Peyer's patch (tissue), 4 donors: ENCODE measurements at places on chromosomes 12 and 14. TPM values are rescaled to one million over a fixed set of nuclear protein-coding genes. Genes with fewer than 3 reads are reported as not detected.
A peak's percentile ranks its signal among the peaks of the same experiment; 100 is the strongest.

DNA sequence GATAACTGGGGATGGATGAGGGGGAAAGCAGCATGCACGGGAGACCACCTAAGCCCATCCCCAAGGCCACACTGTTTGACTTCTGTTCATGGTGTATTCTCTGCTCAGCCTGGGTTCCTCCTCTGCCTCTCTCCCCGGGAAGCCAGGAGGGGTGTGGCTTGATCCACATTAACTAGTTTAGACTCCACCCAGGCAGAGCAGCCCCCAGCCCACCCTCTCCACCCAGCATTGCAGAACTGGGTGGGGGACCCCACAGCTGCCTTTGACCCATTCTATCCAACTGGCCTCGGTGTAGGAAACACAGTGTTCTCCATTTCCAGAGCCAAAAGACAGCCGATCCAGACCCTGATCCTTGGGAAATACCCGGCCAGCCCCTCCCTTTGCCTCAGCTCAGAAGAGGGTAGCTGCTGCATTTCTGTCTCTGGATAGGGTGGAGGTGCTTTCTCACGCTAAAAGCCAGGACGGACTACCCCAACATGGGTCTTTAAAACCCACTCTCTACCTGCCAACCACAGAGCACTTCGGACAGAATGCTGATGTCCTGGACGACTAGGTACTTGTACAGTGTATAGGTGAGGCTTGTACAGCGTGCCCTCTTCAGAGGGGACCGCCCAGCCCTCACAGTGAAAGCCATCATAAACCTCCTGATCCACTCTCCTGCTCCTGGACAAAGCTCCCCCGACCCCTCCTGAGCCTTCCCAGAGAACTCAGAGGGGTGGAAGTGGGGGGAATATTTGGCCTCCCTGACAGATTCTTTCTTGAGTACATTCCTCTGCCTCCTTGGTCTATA lies 9.4 kb downstream of the SPRYD3 start:
- DNase-seq: peak; percentile 46

The TMPRSS12 gene
- total RNA-seq: not detected

The OLR1 gene
- not detected for total RNA-seq

DNA sequence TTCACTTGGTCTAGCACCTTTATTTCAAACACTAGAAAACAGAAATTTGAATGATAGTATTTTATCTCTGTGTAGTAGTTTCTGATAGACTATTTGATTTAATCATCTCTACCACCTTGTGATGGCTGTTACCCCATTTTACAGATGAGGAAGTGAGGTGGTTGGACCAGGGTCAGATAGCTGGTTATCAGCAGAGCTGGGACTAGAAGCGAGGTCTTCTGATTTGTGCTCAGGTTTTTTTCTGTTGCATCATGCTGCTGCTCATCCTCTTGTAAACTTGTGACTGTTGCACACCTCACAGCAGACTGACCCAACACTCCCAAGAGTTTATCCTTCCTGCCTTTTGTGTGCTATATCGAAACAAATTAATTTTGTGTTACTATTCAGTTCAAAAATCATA lies 10.1 kb upstream of the MANSC4 start:
- no peak for DNase-seq

The RAB35 gene
- 16.6 TPM for total RNA-seq

The C12orf54 gene
- not detected for total RNA-seq

GRCh38 chr14:88286309-88286708 lies 36.8 kb downstream of the KCNK10 start:
- no peak for DNase-seq

The OTUB2 gene
- total RNA-seq: 3.4 TPM

The BCL2L14 gene
- 101 TPM for total RNA-seq

DNA sequence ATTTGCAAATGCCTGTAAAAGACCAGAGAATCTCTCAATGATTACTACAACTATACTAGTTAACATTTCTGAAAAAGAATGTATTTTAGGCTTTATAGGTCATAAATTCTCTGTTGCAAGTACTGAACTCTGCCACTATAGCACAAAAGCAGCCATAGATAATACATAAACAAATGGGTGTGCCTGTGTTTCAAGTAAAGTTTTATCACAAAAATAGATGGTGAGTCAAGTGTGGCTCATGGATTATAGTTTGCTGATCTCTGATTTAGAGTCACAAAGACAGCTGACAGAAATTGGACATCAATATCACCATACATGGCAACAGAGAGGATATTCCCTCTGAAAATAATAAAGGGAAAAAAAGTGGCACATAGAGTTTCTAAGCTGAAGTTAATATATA lies 68.1 kb downstream of the FSCB start:
- DNase-seq: no peak

The TFCP2 gene
- total RNA-seq: 14.9 TPM

The KRT1 gene
- total RNA-seq: 0.94 TPM

The KRT6B gene
- total RNA-seq: not detected

The GPRC5D gene
- total RNA-seq: not detected

The DIO2 gene
- total RNA-seq: 22.3 TPM

DNA sequence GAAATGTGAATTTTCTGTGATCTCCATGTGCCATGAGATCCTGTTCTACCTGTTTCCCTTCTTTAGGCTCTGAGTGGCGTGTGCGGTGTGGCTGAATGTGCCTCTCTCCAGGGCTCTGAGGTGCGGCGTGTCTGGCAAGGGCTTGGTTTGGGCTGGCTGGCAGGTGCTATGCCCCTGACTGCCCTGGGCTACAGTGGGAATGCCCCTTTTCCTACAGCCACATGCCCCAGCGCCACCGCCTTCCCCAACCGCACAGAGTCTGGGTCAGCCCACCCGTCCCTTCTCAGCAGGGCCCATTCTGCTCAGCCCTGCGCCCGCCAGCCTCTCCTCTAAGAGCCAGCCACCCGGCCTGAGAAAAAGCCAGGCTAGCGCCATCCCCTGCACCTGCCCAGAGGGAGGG lies 24.7 kb downstream of the BTBD6 start:
- no peak for DNase-seq

GRCh38 chr12:33427071-33427470 lies 12.5 kb downstream of the SYT10 start:
- DNase-seq: no peak

- peak; percentile 69 for DNase-seq
These were observed 136.1 kb downstream of the FGD4 start for GRCh38 chr12:32535288-32535999.

The UNG gene
- total RNA-seq: 20.7 TPM

DNA sequence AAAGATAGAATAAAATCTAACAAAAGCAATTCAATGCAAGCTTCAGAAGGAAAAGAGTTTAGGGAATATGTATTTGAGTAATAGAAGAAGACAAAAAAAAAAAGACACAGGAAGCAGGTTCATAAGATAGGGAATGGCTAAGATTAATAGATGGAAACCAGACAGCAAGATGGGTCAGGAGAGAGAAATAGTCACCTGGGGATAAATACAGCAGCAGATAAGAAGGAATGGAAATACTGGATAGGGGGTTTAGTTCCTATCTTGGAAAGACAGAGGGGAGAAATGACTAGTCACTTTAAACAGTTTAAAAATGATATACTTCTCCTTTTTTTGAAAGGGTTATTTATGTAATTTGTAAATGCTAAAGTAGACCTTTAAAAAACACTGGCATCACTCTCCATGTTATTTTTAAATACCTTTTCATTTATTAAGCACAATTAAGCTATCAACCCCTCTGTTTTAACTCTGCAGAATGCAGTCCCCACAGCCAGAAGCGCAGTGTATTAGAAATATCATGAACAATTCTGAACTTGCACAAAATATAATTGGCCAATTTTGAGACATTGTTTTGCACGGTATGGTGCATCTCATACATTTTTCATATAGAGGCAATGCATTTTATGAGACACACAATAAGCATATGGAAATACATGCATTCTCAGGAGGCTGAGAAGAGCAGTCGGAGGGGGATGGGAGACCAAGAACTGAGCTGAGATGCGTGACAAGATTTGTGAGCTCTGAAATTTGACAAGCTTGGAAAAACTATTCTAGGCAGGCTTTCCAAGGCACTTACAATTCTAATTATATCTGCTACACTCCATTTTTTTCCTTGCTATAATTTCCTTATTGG lies 303.4 kb upstream of the PRICKLE1 start:
- DNase-seq: no peak

DNA sequence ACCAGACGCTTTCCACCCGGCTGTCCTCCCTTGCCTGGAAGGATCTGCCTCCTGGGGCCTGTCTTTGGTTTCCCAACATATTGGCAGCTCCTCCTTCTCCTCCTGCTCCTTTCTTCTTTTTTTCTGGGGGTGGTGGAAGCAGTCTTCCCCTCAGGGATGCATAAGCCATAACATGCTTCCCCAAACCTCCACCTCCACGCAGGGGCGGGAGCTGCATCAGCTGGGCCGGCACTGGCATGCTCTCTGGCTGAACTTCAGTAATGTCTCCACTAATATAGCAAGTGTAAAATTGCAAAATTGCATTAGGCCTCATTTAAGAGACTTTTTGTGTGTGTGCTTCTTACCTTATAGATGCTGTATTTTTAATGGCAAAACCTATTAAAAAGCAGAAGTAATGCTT lies 58.6 kb downstream of the GLT1D1 start:
- no peak for DNase-seq

The SLCO1B1 gene
- total RNA-seq: not detected

The PLEKHD1 gene
- total RNA-seq: not detected

The IL31 gene
- total RNA-seq: not detected

GRCh38 chr12:105733579-105733978 lies 403.1 kb downstream of the C12orf75 start:
- DNase-seq: no peak

The LTBP2 gene
- total RNA-seq: 20.2 TPM

DNA sequence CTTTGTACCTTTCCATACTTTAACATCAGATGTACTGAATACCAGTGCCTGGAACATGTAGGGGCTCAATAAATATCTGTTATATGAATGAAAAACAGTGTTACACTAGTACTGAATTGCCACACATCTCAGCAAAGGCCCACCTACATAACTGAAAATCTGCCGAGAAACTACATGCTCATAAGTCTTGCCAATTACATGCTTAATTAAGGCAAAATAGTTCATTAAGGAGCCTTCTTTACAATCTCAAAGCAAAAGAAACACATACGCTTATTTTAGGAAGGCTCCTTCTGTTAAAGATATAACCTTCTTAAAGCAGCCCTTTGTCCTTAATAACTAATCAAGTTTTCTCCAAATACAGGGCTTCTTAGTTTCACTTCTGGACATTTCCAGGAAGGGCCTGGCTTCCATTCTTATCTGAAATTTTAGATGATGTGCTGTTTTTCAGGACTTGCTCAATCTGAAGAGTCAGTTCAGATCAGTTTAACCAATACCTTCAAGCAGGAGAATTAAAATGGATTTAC lies 11.5 kb downstream of the LIMA1 start:
- no peak for DNase-seq

GRCh38 chr12:111311011-111311410 lies 57.9 kb downstream of the PHETA1 start:
- DNase-seq: no peak

DNA sequence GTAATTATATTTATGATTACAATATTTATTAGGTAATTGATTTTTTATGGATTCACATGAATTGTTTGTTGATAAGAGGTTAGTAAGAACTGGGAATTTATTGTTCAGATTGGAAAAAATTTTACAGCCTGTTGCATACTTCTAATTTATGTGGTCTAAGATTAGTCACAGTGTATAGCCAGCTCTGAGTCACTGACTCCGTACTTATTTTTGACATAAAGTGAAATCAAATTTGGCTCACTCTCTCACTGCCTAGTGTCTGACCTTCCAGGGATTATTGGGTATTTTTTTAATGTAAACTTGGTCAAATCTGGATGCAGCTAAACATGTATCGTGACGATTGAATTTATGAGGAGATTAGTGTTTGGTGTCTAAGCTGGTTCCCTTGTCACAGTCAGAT lies 109.3 kb downstream of the PTPRQ start:
- DNase-seq: no peak

The OASL gene
- total RNA-seq: 0.66 TPM

DNA sequence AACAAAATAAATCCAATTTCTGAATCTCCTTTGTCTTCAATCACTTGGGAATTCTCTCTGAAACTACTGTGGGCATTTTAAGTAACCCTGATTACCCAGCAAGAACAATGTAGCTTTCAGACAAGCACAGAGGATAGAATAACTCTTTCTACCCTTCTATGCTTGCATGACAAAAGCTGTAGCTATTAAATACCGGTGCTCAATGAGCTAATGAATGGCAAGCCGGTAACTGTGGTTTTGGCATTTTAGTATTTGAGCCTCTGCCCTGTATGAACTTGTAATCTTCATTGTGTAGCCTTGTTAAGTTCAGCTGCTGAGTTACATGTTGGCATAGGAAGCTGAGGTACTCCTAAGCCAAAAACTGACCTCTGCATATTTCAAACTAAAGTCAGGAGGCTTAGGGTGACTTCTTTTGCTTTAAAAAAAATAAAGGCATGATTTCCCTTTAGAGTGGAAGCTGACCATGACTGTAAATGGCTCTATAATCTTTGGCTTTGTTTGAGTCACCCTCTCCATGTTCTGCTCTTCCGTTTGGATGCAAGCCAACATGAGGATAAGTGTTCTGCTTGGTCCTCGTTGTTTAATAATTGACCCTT lies 171.0 kb upstream of the HIF1A start:
- DNase-seq: no peak

DNA sequence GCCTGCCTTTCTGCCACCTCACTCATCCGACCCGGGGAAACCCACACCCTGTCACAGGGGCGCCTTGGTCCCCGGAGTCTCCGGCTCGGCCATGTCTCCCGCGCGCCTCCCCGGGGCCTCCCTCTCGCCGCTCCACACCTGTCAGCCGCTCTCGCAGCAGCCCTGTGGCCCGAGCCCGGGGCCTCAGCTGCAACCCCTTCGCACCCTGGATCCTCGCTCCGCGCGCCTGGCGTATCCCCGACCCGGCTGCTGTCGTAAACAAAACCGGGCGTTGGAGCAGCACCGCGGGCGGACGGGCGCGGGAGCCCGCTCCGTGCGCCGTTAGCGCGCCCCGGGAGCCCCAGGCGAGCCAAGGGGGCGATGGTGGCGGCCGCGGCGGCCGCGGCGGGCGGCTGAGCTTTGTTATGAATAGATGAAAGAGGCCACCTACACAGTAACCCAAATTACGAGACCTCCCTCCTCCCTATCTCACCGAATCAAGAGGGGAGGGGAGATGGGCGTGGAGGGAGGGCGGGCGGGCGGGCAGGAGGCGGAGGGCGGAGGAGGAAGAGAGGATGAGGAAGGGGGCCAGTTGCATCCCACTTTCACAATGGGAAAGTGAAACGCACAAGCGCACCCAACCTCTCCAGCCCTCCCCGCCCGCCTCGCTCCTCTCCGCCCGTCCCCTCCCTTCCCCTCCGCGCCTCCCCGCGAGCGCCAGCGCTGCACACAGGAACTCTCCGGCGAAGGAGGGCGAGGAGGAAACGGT lies at the start of gene PLXNC1:
TSS of gene PLXNC1 (plus strand) at position 587 of the 748 bp plus-strand sequence. CDS start 395 bp downstream, outside the sequence.
- DNase-seq: peak; percentile 65

GRCh38 chr14:50186107-50186506 lies 45.3 kb downstream of the SOS2 start:
- no peak for DNase-seq

DNA sequence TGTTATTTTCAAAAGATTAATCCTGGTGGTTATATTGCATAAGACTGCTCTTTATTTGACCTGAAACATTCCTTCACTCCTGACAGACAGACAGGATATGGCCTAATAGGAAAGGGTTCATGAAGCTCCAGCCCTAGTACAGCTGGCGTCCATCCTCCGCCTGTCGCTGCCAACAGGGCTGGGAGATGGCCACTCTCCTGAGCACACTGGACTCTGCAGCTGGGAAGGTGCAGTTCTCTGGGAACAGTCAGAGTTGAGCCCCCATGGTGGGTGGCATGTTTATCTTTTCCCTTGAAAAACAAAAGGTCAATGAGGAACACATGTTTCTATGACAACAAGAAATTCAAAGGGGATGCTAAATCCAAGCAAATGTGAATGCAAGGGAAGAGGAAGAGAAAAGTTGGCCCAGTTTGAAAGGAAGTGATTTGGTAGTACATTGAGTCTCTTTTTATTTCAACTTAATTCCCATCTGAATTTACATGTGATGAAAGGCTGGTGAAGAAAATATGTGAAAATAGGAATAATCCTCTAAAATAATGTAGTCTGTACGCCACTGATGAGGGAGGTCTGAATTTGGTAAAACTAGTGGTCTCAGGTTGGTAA lies 89.9 kb upstream of the DCN start:
- DNase-seq: peak; percentile 49
